ENCODE measurements at places on chromosomes 1 and 21.
A peak's percentile ranks its signal among the peaks of the same experiment; 100 is the strongest.

- DNase-seq = no peak
These were observed 217.6 kb downstream of the TRABD2B start for GRCh38 chr1:47779613-47780012.

DNA sequence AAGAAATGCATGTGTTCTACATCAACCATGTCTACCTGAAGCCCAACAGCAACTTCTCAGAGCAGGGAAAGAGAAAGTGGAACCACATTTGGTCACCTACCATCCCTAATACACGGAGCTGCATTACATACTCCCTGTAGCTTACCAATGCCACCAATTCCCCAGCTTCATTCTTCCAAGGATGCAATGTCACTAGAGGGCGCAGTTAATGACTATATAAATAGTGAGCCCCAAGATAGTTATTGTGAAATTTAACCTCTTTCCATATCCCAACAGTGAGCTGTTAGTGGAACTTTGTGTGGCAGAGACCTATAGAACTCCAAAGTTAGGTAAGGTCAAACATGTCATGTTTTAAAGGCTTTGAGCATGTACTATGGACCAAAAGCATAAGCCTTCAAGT lies 618.3 kb downstream of the SMYD3 start:
- no peak for DNase-seq

GRCh38 chr1:148264374-148265276 lies 112.5 kb upstream of the NBPF11 start:
- DNase-seq = no peak

DNA sequence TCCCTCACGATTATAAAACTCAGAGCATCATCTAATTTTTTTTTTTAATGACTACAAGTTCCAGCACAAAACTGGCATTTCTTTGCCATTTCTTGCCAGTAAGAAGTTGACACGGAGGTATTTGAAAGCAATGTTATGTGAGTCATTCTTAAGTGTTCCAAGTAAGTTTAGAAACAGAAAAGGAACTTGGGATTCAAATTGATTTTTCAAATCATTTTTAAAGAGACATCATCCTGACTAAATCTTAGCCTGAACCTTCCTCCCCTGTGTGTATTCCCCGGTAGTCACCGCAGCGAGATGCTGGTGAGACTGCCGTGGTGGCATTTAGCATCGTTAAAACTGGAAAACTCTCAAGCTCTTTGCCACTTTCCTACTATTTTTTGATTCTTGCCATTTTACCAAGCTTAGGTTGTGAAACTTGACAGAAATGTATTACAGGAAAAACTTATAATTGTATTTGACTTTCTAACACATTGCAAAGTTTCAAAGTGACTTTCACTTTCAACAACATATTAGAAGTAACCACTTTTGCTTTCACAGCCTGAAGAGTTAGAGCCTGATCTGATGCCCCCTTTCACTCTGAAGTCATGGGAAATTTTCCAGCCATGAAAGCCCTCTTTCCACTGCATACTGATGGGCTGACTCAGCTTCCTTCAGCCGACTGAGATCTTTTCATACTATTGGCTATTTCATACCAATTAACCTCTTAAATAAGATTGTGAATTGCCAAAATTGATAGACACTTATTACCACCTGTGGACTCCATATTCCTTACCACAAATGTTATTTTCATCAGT lies 61.4 kb downstream of the OLFML2B start:
- peak; percentile 41 for DNase-seq

- DNase-seq = no peak
These were observed 1.6 kb downstream of the SOX13 start for GRCh38 chr1:204074274-204075138.

DNA sequence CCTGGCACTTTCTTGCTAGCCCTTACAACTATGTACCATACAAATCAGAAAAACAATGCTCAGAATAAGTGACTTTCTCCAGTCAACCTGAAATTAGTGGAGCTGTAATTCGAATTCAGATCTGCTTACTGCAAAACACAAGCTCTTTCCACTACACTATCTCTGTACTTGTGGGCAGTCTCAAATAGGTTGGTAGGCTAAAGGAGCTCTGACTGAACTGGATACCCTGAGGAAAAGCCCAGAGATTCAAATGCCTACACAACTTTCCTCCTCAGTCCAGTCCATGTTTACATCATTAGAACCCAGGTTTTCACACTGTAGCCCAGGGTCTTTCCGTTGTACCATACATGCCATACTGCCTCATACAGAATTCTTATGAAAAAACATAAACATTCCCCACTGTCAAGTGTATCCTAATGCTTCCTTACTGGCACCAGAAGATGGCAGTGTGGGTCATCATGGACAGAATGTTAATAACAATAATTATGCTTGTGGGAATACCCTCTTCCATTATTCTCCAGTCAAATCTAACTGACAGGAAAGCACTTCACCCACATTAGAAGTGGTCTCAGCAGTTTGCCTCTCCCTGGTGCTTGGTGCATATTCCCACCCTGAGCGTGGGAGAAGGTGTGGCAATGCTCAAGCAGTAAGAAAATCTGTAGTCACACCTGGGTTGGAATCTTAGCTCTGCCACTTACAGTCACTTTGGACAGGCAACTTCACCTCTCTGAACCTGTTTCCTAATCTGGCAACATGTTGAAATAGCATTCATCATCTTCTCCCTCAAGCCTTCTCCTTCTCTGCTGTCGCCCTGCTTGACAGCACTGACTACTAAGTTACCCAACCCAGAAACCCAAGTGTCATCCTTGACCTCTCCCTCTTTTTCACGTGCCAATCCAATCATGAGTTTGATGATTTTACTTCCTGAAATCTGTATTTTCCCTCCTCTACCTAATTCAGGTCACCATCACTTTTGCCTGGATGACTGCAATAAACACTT lies 14.4 kb upstream of the ZFYVE9 start:
- no peak for DNase-seq

GRCh38 chr1:48061162-48062136 lies 64.3 kb upstream of the TRABD2B start:
- DNase-seq = peak; percentile 1

DNA sequence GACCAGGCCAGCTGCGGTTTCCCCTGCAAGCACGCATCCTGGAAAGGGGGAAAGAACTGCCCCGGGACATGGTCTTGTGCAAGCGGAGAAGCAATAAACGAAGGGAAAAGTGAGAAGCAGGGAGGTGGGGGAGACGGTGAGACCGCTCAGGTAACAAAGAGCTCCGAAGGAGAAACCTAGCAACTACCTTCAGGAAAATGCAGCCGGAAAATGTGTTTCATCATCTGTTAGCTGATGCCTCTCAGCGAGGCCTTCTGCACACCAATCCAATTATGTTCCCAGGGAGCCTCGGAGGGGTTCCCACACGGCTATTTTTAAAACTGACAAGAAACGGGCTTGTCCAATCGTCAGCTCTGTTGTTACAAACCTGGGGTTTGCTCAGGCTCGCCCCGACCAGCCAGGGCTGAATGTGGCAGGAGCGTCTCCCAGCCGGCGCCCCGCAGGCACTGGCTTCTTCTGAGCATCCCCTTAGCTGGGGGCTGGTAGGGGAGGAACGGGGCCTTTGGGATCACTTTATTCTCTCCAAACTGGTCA lies 3.4 kb downstream of the RIPK4 start:
- DNase-seq = no peak

DNA sequence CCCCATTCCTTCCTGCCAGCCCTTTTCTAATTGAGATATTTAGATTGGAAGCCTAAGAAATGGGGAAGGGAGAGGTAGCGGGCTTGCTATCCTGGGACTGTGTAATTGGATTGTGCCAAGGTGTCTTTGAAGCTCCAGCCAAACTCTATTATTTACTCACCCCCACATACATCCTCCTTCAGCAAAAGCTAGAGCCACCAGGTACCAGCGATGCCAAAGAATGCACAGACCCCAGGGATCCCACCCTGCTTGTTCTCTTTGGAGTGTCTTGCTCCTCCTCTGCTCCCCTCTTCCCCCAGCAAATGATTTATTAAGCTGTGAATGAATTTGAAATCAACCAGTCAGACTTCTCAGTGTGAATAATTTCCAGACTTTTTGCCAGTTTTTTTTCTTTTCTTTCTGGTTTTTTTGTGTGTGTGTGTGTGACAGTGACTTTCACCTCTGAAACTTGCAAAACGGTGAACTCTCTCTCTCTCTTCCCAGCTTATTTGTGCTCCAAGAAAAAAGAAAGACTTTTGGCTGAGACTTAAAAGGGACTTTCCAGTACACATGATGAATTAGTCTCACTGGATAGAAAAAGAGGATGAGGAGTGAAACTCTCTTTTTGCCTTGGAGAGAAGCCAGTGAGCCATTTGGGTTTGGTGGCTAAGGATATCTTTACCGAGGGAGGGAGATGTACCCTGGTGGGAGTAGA lies 1.8 kb downstream of the VASH2 start:
- DNase-seq = no peak

GRCh38 chr1:54610601-54611580 lies 12.4 kb downstream of the FAM151A start:
- DNase-seq = no peak

DNA sequence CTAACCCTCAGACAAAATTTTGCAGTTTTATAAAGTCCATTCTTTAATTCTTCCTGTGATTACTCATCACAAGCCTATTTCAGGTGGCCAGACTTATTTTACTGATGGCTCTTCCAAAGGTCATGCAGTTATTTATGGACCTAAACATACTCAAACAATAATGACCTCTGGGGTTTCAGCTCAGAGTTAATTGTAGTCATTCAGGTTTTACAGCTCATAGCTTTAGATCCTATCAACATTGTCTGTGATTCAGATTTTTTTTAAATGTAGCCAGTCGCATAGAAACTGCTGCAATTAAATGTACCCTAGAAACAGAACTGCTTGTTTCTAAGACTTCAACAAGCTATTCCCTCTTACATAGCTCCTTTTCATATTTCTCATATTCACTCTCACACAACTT lies 270.8 kb downstream of the COL11A1 start:
- DNase-seq = no peak

DNA sequence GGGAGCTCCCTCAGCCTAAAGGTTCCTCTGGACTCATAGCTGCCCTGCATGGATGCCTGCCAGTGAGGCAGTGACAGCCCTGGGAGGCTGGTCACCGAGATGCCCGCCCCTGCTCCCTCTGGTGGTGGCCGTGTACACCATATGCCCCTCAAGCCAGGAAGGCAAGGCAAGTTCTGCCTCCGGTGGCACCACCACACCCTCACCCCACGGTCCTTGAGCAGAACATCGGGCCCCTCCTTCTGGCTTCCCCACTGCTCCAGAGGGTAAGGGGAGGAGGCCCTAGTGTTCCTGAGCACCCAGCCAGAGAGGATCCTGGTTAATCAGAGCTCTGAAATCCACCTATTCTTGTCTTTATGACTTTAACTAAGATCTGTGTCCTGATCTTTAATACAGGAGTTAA lies 1.5 kb upstream of the S100A14 start:
- no peak for DNase-seq

GRCh38 chr1:223066415-223066814 lies 76.6 kb downstream of the TLR5 start:
- no peak for DNase-seq

- DNase-seq = no peak
These were observed 3.7 kb downstream of the OLFM3 start for GRCh38 chr1:101992821-101993575.

- no peak for DNase-seq
These were observed 32.4 kb downstream of the SLAMF1 start for GRCh38 chr1:160614410-160614809.

- no peak for DNase-seq
These were observed 101.7 kb upstream of the BEND5 start for GRCh38 chr1:48878191-48878940.

- DNase-seq = no peak
These were observed 74.0 kb downstream of the SYT6 start for GRCh38 chr1:114079596-114080190.

DNA sequence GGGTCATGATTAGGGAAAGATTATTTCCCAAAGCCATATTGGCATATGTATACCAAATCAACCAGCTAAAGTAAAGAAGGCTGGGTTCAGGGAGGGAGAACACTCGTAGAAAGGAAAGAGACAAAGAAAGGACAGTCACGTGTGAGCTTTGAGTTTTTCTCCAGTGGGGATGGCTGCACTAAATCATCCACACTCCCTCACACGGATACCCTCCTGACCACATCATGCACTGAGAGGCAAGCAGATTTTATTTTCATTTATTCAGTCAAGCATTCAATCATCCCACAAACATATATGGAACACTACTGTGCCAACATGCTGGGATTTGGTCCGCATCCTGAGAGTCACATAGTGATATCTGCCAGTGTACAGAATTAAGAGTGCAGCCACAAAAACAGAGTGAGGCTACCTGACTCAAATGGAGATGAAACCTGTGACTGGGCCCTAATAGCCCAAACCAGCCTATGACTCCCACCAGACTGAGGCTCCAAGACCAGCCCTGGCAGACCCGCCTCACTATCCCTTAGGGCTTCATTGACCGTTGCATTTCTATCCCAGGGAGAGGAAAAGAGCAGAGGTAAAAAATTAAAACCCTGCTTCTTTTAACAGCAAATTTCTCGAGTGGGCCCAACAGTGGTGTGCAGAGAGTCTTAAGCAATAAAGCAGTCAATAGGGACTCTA lies 155.9 kb downstream of the BARHL2 start:
- DNase-seq = no peak

GRCh38 chr1:51799372-51799771 lies 79.2 kb downstream of the NRDC start:
- no peak for DNase-seq

DNA sequence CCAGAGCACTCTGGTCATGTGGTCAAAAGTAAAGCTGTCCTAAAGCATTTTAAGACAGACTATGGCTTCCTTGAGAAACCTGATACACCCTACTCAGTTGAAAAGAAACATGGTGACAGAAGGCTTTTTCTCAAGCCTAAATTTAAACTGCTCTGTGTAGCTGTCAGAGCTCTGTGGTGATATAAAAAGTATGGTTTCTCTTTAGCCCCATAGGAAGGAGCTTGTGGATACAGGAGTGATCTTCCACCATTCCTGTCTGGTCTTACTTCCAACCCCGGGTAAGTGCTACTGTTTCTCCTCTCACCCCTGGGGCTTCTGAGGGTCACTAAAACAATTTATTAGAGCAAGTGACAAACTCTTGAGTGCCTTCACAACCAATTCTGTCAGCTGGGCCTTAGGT lies 8.5 kb downstream of the TP53BP2 start:
- DNase-seq = no peak

DNA sequence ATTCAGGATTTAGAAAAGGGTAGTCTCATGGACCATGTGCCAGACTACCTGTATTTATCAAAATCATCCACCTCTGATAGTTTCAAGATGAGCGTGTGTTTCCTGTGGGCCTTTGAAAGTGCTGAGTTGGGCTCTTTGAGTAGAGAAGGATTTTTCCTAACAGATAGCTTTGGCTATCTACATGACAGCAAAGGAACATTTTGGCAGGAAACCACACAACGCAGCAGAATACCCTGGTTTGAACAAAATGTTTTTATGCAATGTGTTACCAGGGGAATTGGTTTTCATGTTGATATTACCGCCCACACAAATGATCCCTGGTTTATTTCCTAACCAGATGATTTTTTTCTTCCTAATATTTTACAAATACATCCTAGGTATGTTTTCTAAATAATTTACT lies 431.4 kb downstream of the NEGR1 start:
- no peak for DNase-seq

GRCh38 chr1:205065666-205066065 lies 18.6 kb downstream of the TMEM81 start:
- no peak for DNase-seq
